ENCODE measurements at places on chromosomes 2 and 18. TPM values are rescaled to one million over a fixed set of nuclear protein-coding genes. Genes with fewer than 3 reads are reported as not detected.

DNA sequence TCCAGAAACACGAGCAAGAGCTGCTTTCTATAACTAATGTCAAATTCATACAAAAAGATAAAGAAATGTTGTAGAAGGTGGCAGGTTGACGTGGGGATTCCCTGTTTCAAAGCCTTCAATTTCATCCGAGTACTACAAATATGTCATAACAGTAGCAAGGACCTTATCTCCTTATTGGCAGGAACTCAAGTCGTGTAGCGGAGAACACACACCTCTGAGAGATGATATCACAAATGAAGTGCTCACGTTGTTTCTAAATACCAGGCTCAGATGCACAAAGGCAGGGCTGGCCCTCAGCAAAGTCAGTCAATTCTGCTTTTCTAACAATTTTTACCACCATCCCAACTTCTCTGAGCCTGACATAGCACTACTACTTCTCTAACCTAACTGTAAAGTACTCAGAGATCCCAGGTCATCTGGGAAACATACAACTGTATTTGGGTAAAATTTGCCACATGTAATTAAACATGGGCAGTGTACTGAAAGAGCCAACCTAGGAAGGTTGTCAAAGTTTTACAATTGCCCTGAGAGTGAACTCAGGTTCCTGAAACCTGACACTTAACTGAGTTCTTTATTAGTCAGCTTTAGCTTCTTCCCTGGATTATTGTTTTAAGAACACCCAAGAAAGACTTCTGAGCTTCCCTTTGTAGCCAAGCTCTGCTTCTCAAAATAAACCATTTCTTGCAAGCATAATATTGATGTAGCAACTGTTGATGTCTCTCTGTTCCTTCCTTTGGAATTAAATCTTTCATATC lies 813.7 kb upstream of the ACVR2A start:
- no peak overlapping the region for H3K4me3 ChIP-seq
- DNase-seq, result no peak
- no peak overlapping the region for H3K27ac ChIP-seq
- no peaks in the 10 kb centered on the region for H3K27me3 ChIP-seq
- no peaks in the 10 kb centered on the region for H3K4me1 ChIP-seq

- no peak overlapping the region for H3K27ac ChIP-seq
- H3K36me3 ChIP-seq, result no peaks in the 10 kb centered on the region
These were observed 82.5 kb downstream of the TCF7L1 start for GRCh38 chr2:85215448-85216401.

DNA sequence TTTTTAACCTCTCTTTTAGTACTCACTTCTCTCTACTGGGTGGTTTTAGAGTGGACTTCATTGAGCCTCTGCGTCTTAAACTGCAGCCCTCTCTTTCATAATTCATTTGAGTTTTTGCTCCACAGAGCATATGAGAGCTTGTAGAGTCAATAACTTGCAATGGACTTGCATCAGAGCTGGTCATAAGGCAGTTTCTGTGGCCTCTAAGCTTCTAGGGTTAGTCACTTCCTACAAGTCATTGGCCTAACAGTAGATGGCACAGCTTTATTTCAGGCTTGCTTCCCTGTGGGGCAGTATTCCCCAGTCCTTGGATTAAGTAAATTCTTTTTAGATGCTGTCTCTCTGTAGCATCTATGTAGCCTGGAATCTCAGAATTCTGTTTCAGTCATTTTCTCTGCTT lies 1435.7 kb downstream of the LRP1B start:
- H3K27me3 ChIP-seq, result no peaks in the 10 kb centered on the region
- no peaks in the 10 kb centered on the region for H3K36me3 ChIP-seq
- no peak overlapping the region for H3K27ac ChIP-seq
- no peak overlapping the region for H3K4me3 ChIP-seq

DNA sequence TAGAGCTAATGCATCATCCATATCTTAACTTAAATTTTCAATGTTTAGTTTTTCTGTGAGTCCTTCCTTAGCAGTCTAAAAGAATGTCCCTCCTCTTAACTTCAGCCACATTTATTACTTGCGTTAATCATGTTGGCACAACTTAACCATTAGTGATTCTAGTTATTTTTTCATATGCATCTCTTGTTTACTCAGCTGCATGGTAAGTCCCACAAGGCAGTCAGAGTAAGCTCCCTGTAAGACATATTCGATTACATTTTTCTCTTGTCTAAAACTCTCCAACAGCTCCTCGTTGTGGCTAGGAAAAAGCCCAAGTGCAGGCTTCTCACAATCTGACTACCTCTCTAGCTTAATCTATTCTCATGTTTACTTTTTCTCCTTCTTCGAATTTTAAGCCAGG lies 2045.3 kb upstream of the PIK3C3 start:
- DNase-seq, result no peak
- H3K27me3 ChIP-seq, result no peaks in the 10 kb centered on the region
- no peak overlapping the region for H3K27ac ChIP-seq
- no peak overlapping the region for H3K4me3 ChIP-seq
- H3K4me1 ChIP-seq, result no peaks in the 10 kb centered on the region

DNA sequence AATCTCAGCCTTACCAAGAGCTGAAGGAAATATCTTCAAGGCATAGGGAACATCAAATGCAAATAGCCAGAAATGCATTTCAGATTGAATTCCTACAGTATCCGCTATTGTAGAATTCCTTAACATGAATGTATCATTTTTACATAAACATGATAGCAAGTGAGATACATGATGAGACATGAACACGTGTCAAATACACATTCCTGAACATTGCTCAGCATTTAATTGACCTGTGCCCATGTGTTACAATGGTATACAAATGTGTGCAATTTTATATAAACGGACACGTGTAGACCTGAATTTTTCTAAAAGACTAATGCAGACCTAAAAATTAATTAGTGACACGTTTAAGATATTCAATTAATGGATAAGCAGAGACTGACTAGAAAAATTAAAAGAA lies 133.0 kb upstream of the TLK1 start:
- no peaks in the 10 kb centered on the region for H3K27me3 ChIP-seq
- no peak overlapping the region for H3K4me3 ChIP-seq
- H3K27ac ChIP-seq, result no peak overlapping the region
- H3K36me3 ChIP-seq, result no peaks in the 10 kb centered on the region

- H3K4me3 ChIP-seq, result no peak overlapping the region
- no peaks in the 10 kb centered on the region for H3K27me3 ChIP-seq
- peaks cover 52% of the 10 kb centered on the region for H3K4me1 ChIP-seq
- H3K27ac ChIP-seq, result peak overlapping the region; percentile 91
These were observed 266.4 kb downstream of the ANAPC1 start for GRCh38 chr2:111617299-111618225.

GRCh38 chr2:38148501-38148900 lies 72.5 kb upstream of the CYP1B1 start:
- DNase-seq, result peak; percentile 94
- H3K4me1 ChIP-seq, result peaks cover 76% of the 10 kb centered on the region
- no peak overlapping the region for H3K4me3 ChIP-seq

DNA sequence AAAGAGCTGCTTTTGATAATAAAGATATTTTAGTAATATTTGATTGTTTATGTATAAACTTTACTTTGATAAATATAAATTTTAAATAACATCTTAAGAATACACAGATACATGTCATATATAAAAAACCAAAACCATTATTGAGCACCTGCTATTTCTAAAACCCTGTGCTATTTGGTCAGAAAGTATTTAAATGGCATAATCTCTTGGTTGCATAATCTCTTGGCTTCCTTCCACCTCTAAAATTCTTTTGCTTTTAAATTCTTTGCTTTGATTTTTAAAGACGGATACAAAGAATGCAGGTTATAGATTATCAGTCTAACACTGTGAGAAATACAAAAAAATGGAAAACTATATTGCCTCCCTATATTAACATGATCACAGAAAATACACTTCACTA lies 36.9 kb downstream of the ACMSD start:
- H3K36me3 ChIP-seq, result no peaks in the 10 kb centered on the region
- H3K27me3 ChIP-seq, result no peaks in the 10 kb centered on the region
- no peak for DNase-seq

DNA sequence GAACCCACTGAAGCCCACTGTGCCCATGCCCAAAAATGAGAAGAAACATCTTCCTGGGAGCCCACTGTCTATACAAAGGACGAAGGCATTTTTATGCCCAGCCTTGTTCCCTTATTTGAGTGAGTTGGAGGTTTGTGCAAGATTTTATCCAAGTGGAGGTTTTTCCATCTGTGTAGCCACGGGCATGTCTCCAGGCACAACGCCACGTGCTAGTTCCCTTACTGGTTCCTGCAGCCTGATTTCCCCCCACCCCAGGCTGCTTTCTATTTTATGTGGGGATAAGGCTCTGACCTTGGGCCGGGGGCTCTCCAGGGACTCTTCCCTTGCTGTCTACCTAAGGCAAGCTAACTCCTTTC lies 22.2 kb upstream of the TXNL4A start:
- no peaks in the 10 kb centered on the region for H3K4me1 ChIP-seq
- H3K27ac ChIP-seq, result no peak overlapping the region
- H3K36me3 ChIP-seq, result no peaks in the 10 kb centered on the region
- no peak for DNase-seq

- no peaks in the 10 kb centered on the region for H3K27me3 ChIP-seq
- H3K27ac ChIP-seq, result peak overlapping the region; percentile 91
- peak overlapping the region; percentile 99 for H3K4me3 ChIP-seq
- DNase-seq, result no peak
- peaks cover 6% of the 10 kb centered on the region for H3K36me3 ChIP-seq
These were observed 2.4 kb downstream of the ITGA4 start for GRCh38 chr2:181459621-181460021.

DNA sequence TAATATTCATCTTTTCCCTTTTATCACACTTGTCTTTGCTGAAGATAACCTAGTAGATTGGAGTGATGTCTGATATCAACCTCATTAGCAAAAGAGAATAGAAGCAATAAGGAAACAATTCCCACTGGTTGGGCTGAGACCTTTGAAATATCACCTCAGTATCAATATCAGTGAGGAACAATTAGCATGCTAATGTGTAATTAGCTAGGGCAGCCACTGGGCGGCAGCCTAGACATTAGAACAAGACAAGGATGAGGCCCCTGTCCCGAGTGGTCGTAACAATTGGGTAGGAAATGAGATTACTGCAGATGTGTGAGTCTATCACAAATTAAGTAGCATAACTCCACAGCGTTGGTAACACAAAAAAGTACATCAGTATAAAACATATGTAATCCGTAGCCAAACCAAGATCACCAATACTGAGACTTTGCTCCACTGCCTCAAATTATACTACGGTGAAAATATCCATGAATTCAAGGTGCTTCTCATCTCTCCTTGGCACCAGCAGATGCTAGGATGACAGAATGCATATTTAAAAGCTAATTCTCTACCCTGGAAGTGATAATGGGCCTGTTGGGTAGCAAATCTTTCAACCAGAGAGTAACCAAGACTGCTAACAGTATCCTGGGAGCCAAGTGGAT lies 99.1 kb downstream of the ALPK2 start:
- H3K27ac ChIP-seq, result no peak overlapping the region
- no peaks in the 10 kb centered on the region for H3K27me3 ChIP-seq
- no peak overlapping the region for H3K4me3 ChIP-seq
- H3K4me1 ChIP-seq, result peaks cover 6% of the 10 kb centered on the region

DNA sequence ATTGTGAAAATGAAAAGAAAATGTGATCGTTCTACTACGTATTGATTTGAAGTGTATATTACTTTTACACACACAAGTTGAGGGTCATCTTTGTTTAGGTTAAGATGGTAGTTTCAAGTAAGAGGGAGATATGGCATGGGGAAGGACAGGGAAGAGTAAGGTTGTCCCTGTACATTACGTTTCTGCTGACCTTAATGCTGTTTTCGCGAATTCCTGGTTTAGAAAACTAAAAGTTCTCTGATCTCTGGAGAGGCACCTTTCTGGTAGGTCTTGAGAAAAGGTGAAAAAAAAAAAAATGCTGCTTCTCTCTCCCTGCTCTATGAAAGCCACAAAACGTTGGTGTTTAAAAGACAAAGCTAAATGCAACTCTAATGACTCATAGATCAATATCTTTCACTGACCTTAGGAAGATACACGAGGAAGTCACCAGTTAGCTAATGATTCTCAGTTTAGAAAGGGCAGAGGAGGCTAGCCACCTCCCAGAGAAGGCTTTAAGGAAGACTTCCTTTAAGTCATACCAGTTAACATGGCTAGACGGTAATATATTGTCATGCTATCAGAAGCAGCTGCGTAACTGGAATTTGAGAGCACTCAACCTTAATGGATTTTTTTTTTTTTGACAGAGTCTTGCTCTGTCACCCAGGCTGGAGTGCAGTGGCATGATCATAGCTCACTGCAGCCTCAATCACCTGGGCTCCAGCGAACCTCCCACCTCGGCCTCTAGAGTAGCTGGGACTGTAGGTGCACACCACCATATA lies 13.2 kb downstream of the TXNDC2 start:
- H3K4me1 ChIP-seq, result no peaks in the 10 kb centered on the region
- no peaks in the 10 kb centered on the region for H3K27me3 ChIP-seq
- no peak overlapping the region for H3K27ac ChIP-seq
- no peak overlapping the region for H3K4me3 ChIP-seq
- DNase-seq, result no peak
- H3K36me3 ChIP-seq, result no peaks in the 10 kb centered on the region

- no peak overlapping the region for H3K27ac ChIP-seq
- no peaks in the 10 kb centered on the region for H3K27me3 ChIP-seq
- no peak for DNase-seq
These were observed 18.8 kb downstream of the EPHA4 start for GRCh38 chr2:221553333-221553732.

GRCh38 chr2:241542278-241542605 lies 16.3 kb upstream of the BOK start:
- peaks cover 7% of the 10 kb centered on the region for H3K27me3 ChIP-seq
- no peak for DNase-seq
- no peak overlapping the region for H3K27ac ChIP-seq
- H3K4me3 ChIP-seq, result no peak overlapping the region

- DNase-seq, result peak; percentile 74
- H3K36me3 ChIP-seq, result peaks cover 15% of the 10 kb centered on the region
- peak overlapping the region; percentile 74 for H3K27ac ChIP-seq
- H3K4me3 ChIP-seq, result no peak overlapping the region
- H3K4me1 ChIP-seq, result peaks cover 98% of the 10 kb centered on the region
These were observed 169.3 kb downstream of the HDAC4 start for GRCh38 chr2:239231231-239232194.

DNA sequence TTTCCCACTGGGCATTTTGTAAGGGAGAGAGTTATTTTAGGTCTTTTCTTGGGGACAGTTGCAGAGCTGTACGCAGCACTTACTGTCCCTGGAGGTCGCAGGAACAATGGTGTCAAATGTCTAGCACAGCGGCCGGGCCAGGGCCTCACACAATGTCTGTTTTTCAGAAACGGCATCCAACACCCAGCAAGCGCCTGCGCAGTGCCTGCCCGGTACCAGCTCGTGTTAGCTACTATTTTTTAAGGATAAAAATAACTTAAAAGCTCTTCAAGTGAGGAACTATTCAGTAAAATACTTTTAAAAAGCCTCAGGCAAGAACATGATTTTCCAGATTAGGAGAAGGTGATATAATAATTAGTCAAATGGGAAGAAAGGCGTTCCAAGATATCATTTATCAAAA lies 90.0 kb downstream of the MBP start:
- H3K27ac ChIP-seq, result no peak overlapping the region
- no peaks in the 10 kb centered on the region for H3K4me1 ChIP-seq
- H3K36me3 ChIP-seq, result peaks cover 36% of the 10 kb centered on the region
- H3K4me3 ChIP-seq, result no peak overlapping the region
- no peaks in the 10 kb centered on the region for H3K27me3 ChIP-seq

- no peaks in the 10 kb centered on the region for H3K4me1 ChIP-seq
- DNase-seq, result no peak
These were observed 62.5 kb downstream of the DAW1 start for GRCh38 chr2:227933884-227934283.

The ABHD1 gene
- polyA plus RNA-seq, result 0.25 TPM

The ETAA1 gene
- 2.8 TPM for polyA plus RNA-seq

The COLEC12 gene
- 0.35 TPM for polyA plus RNA-seq

The ASTL gene
- polyA plus RNA-seq, result 0.71 TPM

The TNP1 gene
- not detected for polyA plus RNA-seq

The SOX11 gene
- polyA plus RNA-seq, result not detected

The QPCT gene
- polyA plus RNA-seq, result 302 TPM

The IL1RN gene
- polyA plus RNA-seq, result 92.0 TPM

The FOXI3 gene
- polyA plus RNA-seq, result not detected

The AGXT gene
- not detected for polyA plus RNA-seq

Measured in CD14-positive monocyte (primary cell).